ENCODE measurements at places on chromosomes 6 and 20. TPM values are rescaled to one million over a fixed set of nuclear protein-coding genes. Genes with fewer than 3 reads are reported as not detected.

The MYBL2 gene
- 60.5 TPM for polyA plus RNA-seq

- no peak for DNase-seq
Measured at GRCh38 chr6:74577619-74578018, 628.2 kb downstream of the COL12A1 start.

GRCh38 chr6:170130771-170131241 lies 160.1 kb downstream of the DLL1 start:
- DNase-seq = no peak

The ANKRD66 gene
- polyA plus RNA-seq = not detected

- no peak for DNase-seq
Measured at GRCh38 chr20:3931664-3932063, 42.5 kb downstream of the PANK2 start.

DNA sequence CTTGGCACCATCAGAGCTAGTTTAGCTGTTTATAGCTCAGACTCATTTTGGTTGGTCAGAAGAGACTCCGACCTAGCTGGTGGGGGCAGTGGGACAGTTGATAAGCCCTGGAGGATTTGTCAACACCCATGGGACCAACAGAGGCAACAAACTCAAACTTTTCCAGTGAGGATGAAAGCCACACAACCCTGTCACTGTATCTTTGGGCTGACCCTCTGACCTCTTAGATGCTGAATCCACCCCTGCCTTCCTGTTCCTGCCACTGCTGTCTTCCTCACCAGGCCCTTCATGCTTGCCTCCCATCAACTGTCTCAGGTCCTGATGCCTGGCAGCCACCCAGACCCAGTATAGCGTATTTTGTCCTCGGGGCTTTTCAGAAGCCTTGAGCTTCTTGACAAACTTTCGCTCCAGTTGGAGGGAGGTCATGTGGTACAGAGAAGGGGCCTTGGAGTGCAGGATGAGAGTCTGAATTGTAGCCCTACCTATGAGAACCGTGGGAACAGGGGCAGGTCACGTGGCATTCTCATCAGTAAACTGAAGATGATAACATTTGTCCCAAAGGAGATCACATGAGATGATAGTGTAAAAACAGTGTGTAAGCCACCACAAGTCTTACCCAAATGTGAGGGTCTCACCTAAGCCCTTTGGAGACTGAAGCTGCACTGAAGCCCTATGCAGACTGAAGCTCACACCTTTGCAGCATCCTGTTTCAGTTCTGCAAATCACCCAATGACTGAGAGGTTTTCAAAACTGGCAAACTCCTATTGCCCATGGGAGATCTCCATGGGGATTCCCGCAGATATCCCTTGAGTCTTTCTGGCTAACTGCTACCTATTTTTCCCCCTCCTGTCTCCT lies 72.0 kb upstream of the F13A1 start:
- no peak for DNase-seq

The SEMG1 gene
- polyA plus RNA-seq = not detected

The TMEM170B gene
- polyA plus RNA-seq = 0.02 TPM

GRCh38 chr6:162181741-162182401 lies 545.7 kb downstream of the PRKN start:
- DNase-seq = peak; percentile 1

GRCh38 chr6:90083891-90084290 lies 189.6 kb downstream of the GJA10 start:
- no peak for DNase-seq

The PI3 gene
- 14.2 TPM for polyA plus RNA-seq

The CALHM4 gene
- polyA plus RNA-seq = 0.17 TPM

- DNase-seq = peak; percentile 55
Measured at GRCh38 chr6:85865420-85866369, 223.0 kb upstream of the SYNCRIP start.

GRCh38 chr6:69038841-69039240 lies 403.8 kb downstream of the ADGRB3 start:
- DNase-seq = no peak

DNA sequence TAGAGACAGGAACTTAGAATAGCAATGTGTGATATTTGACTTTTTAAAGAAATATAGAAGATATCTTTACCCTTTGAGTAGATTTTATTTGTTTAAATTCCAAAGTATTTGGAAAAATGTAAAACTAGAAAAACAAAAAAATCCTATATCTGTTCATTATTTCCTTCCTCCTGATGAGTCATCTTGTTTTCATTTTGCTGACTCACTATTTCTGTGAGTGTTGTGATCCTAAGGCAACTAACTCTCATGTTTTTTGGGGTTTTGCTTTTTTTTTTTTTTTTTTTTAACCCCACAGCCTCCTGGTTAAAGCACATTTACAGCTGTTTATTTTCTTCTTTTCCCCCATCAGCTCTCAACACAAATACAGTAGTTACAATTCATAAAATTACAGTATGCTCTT lies 37.8 kb upstream of the THEMIS start:
- no peak for DNase-seq

DNA sequence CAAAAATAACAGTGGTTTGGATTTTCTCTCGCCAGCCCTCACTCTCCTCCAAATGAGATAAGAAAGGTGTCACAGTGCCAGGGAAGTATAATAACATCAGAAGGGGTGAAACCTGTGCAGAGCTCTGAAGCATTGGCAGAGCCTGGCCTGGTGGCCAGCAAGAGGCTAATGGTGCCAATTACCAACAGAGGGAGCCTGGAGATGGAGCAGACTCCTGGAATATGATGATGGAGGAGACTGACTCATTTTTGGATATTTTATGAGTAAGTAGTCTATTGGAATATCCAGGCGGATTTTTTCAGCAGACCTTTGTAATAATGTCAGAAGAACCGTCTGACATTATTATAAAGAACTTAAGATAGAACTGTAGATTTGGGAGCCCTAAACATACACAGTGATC lies 442.6 kb upstream of the MARCKS start:
- peak; percentile 44 for DNase-seq

DNA sequence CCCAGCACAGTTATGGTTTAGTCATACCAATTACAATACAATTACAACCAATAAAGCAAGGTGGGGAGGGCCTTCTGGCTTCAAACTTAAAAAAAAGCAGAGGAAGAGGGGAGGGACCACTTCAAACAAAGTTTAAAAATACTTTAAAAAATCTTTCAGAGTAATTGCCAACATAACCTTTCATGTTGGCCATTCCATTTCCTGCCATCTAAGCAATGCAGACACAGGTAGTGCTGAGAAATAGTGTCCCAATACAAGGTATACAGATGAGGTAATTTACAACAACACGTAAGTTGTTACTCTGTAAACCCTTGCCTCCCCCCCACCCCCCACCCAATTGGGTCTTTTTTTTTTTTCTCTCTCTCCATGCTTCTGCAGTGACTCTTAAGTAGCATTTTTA lies 18.8 kb upstream of the TBC1D20 start:
- DNase-seq = no peak

GRCh38 chr20:61679473-61679872 lies 386.2 kb downstream of the TAF4 start:
- no peak for DNase-seq
